ENCODE measurements at places on chromosomes 11 and 22. TPM values are rescaled to one million over a fixed set of nuclear protein-coding genes. Genes with fewer than 3 reads are reported as not detected.

Gene MS4A14
- not detected for polyA plus RNA-seq

- H3K4me1 ChIP-seq: no peaks in the 10 kb centered on the region
- H3K36me3 ChIP-seq: no peaks in the 10 kb centered on the region
- no peak overlapping the region for H3K4me3 ChIP-seq
- no peak overlapping the region for H3K27ac ChIP-seq
- DNase-seq: no peak
These were observed 187.0 kb upstream of the ISX start for GRCh38 chr22:34879001-34879400.

- DNase-seq: no peak
- no peaks in the 10 kb centered on the region for H3K36me3 ChIP-seq
- H3K4me3 ChIP-seq: no peak overlapping the region
- no peaks in the 10 kb centered on the region for H3K27me3 ChIP-seq
- no peak overlapping the region for H3K27ac ChIP-seq
These were observed 37.6 kb upstream of the GLYAT start for GRCh38 chr11:58769308-58769707.

GRCh38 chr11:118180300-118180703 lies 3.9 kb upstream of the SCN2B start:
- no peaks in the 10 kb centered on the region for H3K36me3 ChIP-seq
- peaks cover 18% of the 10 kb centered on the region for H3K27me3 ChIP-seq
- H3K4me1 ChIP-seq: peaks cover 10% of the 10 kb centered on the region
- peak; percentile 89 for DNase-seq
- peak overlapping the region; percentile 50 for H3K4me3 ChIP-seq

DNA sequence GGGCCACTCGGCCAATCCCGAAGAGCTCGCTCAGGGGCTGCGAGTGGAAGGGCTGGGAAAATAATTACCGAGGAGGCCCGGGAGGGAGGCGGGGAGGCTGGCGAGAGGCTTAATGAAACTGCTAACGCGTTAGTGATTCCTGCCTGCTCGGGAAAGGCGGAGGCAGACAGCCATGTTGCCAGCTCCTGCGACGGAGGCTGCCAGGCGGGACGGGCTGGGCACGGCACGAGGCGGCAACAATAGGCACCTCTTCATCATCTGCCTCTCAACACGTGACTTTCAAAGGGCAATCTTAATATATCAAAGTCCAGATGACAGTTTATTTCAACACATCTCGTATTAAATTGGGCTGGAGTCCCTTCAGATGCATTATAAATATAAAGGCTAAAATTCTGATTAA lies 68.0 kb upstream of the TCF20 start:
- H3K27ac ChIP-seq: no peak overlapping the region
- peaks cover 14% of the 10 kb centered on the region for H3K27me3 ChIP-seq

DNA sequence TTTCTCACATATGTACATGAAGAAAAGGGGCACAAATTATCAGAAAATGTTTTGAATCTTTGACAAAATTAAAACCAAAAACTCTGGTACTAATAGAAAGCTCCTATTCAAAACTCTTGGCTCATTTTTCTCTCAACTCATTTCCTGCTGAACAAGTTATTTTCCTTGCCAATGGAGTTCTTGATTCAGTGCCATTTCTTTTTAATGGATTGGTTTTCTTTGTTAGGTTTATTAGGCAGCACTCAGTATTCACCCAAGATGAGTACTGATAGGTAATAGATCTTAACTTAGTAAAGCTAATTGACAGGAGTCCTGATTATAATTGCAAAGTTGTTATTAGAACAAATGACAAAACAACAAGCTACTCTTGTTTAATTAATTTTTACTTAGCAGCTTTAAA lies 279.4 kb upstream of the PDGFD start:
- no peaks in the 10 kb centered on the region for H3K27me3 ChIP-seq
- no peak overlapping the region for H3K4me3 ChIP-seq
- H3K4me1 ChIP-seq: peaks cover 5% of the 10 kb centered on the region
- no peak overlapping the region for H3K27ac ChIP-seq

Gene MPST
- 85.5 TPM for polyA plus RNA-seq

DNA sequence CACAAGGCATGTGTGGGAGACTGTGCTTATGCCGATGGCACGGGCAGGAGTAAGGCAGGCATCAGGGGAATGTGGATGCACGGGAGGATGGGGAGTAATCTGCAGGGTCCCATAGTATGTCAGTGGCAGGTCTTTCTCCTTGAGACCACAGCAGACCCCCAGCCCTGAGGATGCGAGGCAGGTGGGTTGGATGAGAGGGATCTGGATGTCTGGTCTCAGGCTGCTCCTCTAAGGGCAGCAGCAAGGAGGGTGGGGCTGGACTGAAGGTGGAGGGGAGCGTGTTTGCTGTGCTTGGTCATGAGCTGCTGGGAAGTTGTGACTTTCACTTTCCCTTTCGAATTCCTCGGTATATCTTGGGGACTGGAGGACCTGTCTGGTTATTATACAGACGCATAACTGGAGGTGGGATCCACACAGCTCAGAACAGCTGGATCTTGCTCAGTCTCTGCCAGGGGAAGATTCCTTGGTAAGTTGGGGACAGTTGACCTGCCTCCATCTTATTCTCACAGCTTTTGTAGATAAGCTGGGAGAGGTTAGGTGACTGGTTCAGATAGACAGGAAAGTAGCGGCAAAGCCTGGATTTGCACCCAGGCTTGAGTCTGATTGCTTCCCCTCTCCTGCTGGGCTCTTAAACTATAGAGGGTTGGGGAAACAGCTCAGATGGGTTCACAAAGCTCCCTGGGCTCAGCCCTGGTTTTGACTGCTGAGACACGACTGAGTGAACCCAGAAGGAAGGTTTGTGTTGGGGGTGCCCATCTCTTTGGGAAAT lies at the start of gene APOL1:
Gene APOL1, plus strand, starts transcription at position 380 of the 769 bp plus-strand sequence. CDS start 1,823 bp downstream, outside the sequence.
- DNase-seq: no peak
- H3K27me3 ChIP-seq: no peaks in the 10 kb centered on the region
- no peaks in the 10 kb centered on the region for H3K36me3 ChIP-seq
- H3K4me3 ChIP-seq: no peak within 1 kb of the TSS
- H3K4me1 ChIP-seq: peaks cover 7% of the 10 kb centered on the region

GRCh38 chr11:117743121-117743815 lies 53.7 kb downstream of the DSCAML1 start:
- H3K36me3 ChIP-seq: no peaks in the 10 kb centered on the region
- no peak for DNase-seq
- no peak overlapping the region for H3K27ac ChIP-seq
- H3K27me3 ChIP-seq: no peaks in the 10 kb centered on the region
- H3K4me3 ChIP-seq: no peak overlapping the region

DNA sequence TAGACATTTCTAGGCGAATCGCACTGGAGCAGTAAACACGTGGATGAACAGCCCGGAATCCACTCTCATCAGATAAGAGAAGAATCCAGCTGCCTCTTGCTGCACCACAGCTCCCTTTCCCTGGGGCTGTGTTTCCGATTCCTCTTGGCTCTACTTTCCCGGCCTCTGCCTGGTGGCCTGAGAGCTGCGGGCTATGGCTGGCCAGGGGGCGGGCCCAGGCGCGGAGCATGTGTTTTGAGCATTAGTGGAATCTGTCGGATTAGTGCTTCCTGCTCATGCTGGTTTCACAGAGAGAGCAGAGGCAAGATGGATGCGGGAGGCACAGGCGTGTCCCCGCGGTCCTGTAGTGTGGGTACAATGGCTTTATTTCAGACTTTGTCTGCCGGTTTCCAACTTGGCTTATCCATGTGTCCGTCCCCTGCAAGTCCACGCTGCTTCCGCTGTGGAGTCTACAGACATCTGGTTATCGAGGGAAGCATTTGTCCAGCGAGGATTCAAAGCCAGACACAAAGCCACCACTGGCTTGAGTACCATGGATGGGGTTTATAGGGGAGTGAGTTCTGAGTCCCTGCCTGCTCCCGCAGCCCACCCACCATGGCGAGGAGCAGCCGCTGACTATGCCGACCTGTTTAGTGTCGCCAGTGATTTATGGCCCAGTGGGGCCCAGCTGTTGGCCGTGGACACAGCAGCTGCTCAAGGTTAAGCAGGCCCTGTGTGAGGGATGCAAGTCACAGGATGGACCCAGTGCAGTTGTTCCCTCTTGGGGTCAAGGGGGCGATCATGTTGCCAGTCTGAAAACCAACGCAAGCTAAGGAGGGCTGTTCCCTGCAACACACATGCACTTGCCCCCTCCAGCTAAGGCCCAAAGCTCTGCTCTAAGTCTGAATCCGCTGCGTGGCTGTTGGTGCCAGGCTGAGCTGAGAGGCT lies 43.3 kb upstream of the EP300 start:
- DNase-seq: peak; percentile 64
- no peaks in the 10 kb centered on the region for H3K36me3 ChIP-seq
- no peaks in the 10 kb centered on the region for H3K27me3 ChIP-seq
- H3K27ac ChIP-seq: no peak overlapping the region

DNA sequence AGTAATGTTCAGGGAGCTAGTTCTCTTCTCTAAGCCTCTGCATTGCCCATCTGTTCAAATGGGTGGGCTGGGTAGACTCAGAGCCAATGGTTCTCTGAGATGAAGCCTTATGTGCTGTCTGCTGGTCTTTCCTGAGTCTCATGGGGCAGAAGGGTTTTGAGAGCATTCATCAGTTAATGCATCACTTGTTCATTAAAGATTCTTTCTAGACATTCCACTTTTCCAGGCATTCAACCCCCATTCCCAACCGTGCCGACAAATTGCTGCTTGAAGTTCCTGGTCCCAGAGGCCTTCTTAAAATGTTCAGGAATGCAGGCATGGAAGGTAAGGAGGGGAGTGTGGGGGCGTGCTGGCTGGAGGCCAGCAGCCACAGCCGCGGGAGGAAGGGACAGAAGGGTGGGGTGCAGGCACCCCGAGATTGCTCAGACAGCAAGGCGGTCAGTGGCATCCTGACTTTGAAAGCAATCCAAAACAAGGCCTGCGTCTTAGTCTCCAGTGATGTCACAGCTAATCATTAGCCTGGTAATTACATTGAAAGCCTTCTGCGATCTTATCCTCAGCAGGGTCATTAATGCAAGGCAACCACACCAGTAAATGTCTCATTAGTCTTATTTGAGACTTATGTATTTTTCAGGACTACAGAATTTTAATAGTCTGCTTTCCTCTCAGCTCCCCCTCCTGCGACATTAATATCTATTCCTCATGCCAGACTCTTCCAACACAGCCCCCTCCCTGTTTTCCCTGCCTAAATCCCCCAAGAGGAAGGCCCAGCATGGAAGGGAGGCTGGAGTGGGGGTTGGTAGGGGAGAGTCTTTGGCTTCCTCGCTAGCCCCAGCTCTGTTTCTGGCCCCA lies 328.8 kb downstream of the MIAT start:
- no peak overlapping the region for H3K4me3 ChIP-seq
- H3K27ac ChIP-seq: no peak overlapping the region
- no peak for DNase-seq
- H3K4me1 ChIP-seq: peaks cover 20% of the 10 kb centered on the region

DNA sequence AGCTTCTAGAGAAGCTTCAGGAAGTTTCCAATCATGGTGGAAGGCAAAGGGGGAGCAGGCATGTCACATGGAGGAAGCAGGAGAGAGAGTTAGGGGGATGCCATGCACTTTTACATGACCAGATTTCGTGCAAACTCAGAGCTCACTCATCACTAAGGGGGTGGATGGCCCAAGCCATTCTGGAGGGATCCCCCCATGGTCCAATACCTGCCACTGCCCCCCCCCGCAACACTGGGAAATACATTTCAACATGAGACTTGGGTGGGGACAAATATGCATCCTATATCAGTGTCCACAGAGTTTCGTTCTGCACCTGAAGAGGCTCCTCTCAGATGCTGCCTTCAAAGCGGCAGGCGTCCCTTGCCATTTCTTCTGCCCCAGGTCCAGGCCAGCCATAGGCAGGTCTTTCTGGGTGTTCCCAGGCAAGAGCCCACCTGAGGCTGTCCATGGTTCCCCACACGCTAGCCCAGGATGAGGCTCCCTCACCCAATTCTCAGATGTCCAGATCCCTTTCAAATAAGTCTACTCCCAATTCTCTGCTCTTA lies 1344.3 kb downstream of the TBC1D22A start:
- H3K4me1 ChIP-seq: no peaks in the 10 kb centered on the region
- no peak for DNase-seq
- no peaks in the 10 kb centered on the region for H3K27me3 ChIP-seq

DNA sequence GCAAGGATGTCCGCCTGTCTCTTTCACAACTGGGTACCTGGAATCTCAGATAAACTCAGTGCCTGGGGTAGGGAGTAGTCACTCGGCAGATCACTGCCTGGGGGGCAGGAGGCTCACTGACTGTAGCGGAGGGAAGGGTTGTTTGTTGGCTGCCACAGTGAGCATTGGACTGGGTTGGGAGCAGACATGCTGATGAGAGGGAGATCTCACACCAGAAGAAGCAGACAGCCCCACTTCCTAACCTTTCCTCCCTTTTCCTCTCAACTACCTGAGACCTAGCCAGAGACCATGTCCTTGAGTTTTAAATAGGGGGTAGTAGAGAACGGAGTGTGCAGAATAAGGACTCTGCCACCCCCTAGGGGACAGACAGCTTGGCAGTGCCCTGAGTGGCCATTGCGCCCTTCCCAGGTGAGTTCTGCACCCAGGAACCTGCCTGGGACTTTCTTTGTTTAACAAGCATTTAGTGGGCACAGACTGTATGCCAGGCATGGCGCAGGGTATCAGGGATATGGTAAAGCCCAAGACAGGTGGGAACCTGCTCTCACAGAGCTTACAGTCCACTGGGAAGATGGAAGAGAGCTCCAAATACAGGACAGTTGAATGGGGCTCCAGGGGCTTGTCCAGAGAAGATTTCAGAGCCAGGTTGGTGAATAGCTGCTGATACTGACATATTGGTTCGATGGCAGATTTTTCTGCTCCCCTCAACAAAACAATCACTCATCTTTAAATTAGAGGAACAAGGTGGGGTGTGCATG lies 115.7 kb upstream of the NNMT start:
- no peak overlapping the region for H3K4me3 ChIP-seq
- H3K27ac ChIP-seq: no peak overlapping the region
- H3K27me3 ChIP-seq: no peaks in the 10 kb centered on the region
- DNase-seq: peak; percentile 74

- no peaks in the 10 kb centered on the region for H3K27me3 ChIP-seq
- DNase-seq: peak; percentile 87
- peaks cover 14% of the 10 kb centered on the region for H3K4me1 ChIP-seq
- no peaks in the 10 kb centered on the region for H3K36me3 ChIP-seq
These were observed 26.0 kb upstream of the LRRC10B start for GRCh38 chr11:61482513-61482912.
